Activated T-helper 2 cell treated with anti-CD3 and anti-CD28 coated beads, Interferon-gamma antibody, Interleukin-2, Interleukin-4, amounts not matched to agents 10 μg/mL and 5 μg/mL and 100 μg/mL, durations not matched to agents 14 hours and 24 hours and 36 hours (primary cell): ENCODE measurements at places on chromosomes 4 and X. TPM values are rescaled to one million over a fixed set of nuclear protein-coding genes. Genes with fewer than 3 reads are reported as not detected.

The NXF2B gene
- not detected in 2 replicates for total RNA-seq

The MAGEA1 gene
- not detected in 2 replicates for total RNA-seq

The RBM3 gene
- total RNA-seq = 345 and 346 TPM in 2 replicates

The SPANXA1 gene
- not detected in 2 replicates for total RNA-seq

The TMEM144 gene
- 0.16 and 0.23 TPM in 2 replicates for total RNA-seq

The NHS gene
- total RNA-seq = 3.8 and 8.3 TPM in 2 replicates

The RAB39B gene
- 8.3 and 9.4 TPM in 2 replicates for total RNA-seq

The PRRG3 gene
- total RNA-seq = not detected in 2 replicates

The EOLA1 gene
- total RNA-seq = 25.2 and 28.9 TPM in 2 replicates

The MAGEB1 gene
- not detected in 2 replicates for total RNA-seq

The CFAP99 gene
- not detected in 2 replicates for total RNA-seq

The FAM199X gene
- 10.9 and 11.9 TPM in 2 replicates for total RNA-seq
